Activated B cell treated with CpG ODN at 0.5 μM for 24 hours (primary cell): ENCODE measurements at places on chromosomes 11 and 22. TPM values are rescaled to one million over a fixed set of nuclear protein-coding genes. Genes with fewer than 3 reads are reported as not detected.
A peak's percentile ranks its signal among the peaks of the same experiment; 100 is the strongest.

DNA sequence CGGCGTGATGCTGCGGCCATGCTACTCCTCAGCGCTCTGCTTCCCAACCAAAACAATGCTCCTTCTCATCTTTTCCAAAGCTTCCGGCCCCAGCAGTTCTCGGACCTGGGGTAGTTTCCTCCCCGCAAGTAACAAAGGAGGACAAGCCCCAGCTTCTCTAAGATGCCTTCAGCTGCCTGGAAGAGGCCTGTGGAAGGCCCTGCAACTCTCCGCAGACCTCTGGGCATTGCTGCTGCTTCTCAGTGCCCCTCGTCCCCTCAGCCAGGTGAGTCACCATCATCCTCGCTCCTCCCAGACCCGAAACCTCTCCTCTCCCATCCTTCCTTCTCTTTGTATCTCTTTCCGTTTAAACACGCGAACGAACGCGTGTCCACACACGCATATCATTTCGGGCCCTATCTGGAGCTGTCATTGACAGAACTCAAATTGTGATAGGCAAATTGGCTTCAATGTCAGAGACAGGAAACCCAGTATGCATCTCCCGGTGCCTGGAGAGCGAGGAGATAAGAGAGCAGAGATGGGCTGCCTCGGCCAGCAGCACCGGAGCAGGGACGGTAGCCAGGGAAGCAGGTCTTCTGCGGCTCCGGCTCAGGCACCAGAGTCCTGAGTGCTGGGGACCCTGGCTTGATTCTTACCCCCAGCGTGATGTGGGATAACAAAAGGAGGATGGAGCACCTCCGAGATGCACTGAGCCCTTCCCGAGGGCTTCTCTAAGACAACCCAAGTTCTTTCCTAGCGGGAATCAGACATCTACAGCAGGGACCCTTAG, 22.0 kb upstream of the JAM3 start:
- peaks cover 2% of the 10 kb centered on the region for H3K4me1 ChIP-seq
- no peak overlapping the region for H3K27ac ChIP-seq
- no peak for DNase-seq
- H3K4me3 ChIP-seq = no peak overlapping the region
- H3K27me3 ChIP-seq = peaks cover 38% of the 10 kb centered on the region

MMP10 gene
- total RNA-seq = not detected in 2 replicates

- no peaks in the 10 kb centered on the region for H3K36me3 ChIP-seq
- no peaks in the 10 kb centered on the region for H3K4me1 ChIP-seq
- H3K27me3 ChIP-seq = peaks cover 3% of the 10 kb centered on the region
- H3K27ac ChIP-seq = no peak overlapping the region
- DNase-seq = no peak
- no peak overlapping the region for H3K4me3 ChIP-seq
Observed at GRCh38 chr11:78853521-78853920, 278.9 kb upstream of the NARS2 start.

- no peak for DNase-seq
- H3K4me3 ChIP-seq = no peak overlapping the region
- no peaks in the 10 kb centered on the region for H3K4me1 ChIP-seq
- no peaks in the 10 kb centered on the region for H3K36me3 ChIP-seq
- H3K27me3 ChIP-seq = peaks cover 8% of the 10 kb centered on the region
Observed at GRCh38 chr22:41366323-41367029, 15.3 kb upstream of the TEF start.

DNA sequence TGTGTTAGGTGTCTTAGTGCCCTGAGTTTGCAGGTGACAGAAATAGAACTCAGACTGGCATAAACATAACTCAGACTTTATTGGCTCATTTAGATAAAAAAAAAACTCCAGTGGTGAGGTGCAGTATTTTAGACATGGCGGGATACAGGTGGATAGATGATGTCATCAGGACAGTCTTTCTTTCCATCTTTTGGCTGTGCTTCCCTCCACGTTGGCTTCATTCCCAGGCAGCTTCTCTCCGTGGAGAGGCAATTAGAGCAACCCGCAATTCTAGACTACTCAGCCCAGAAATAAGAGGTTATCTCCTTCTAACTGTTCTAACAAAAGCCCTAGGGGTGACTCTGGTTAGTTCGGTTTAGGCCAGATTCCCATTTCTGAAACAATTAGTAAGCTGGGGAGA, 40.5 kb downstream of the NCAM1 start:
- H3K4me3 ChIP-seq = no peak overlapping the region
- DNase-seq = no peak
- H3K27me3 ChIP-seq = no peaks in the 10 kb centered on the region
- no peaks in the 10 kb centered on the region for H3K4me1 ChIP-seq
- H3K27ac ChIP-seq = no peak overlapping the region

GRCh38 chr11:38305682-38306081, 1707.6 kb upstream of the RAG2 start:
- DNase-seq = no peak
- H3K36me3 ChIP-seq = no peaks in the 10 kb centered on the region
- H3K4me1 ChIP-seq = no peaks in the 10 kb centered on the region
- no peaks in the 10 kb centered on the region for H3K27me3 ChIP-seq

- no peaks in the 10 kb centered on the region for H3K36me3 ChIP-seq
- no peak overlapping the region for H3K27ac ChIP-seq
- H3K4me3 ChIP-seq = no peak overlapping the region
- peaks cover 25% of the 10 kb centered on the region for H3K4me1 ChIP-seq
- no peaks in the 10 kb centered on the region for H3K27me3 ChIP-seq
- no peak for DNase-seq
Observed at GRCh38 chr11:35348898-35349687, 70.3 kb downstream of the SLC1A2 start.

GRCh38 chr22:44660051-44660830, 41.8 kb upstream of the PRR5 start:
- no peaks in the 10 kb centered on the region for H3K36me3 ChIP-seq
- no peak overlapping the region for H3K4me3 ChIP-seq
- peaks cover 3% of the 10 kb centered on the region for H3K27me3 ChIP-seq
- no peak overlapping the region for H3K27ac ChIP-seq
- DNase-seq = no peak
- H3K4me1 ChIP-seq = peaks cover 17% of the 10 kb centered on the region

RBX1 gene
- 78.6 and 78.9 TPM in 2 replicates for total RNA-seq

TEX12 gene
- not detected in 2 replicates for total RNA-seq

RIMBP3B gene
- total RNA-seq = 0.16 and 0.42 TPM in 2 replicates

- peaks cover 8% of the 10 kb centered on the region for H3K27me3 ChIP-seq
- no peaks in the 10 kb centered on the region for H3K36me3 ChIP-seq
- H3K27ac ChIP-seq = no peak overlapping the region
- no peak overlapping the region for H3K4me3 ChIP-seq
- H3K4me1 ChIP-seq = no peaks in the 10 kb centered on the region
Observed at GRCh38 chr11:70868341-70868885, 384.0 kb downstream of the SHANK2 start.

RFPL2 gene
- not detected in 2 replicates for total RNA-seq

DNA sequence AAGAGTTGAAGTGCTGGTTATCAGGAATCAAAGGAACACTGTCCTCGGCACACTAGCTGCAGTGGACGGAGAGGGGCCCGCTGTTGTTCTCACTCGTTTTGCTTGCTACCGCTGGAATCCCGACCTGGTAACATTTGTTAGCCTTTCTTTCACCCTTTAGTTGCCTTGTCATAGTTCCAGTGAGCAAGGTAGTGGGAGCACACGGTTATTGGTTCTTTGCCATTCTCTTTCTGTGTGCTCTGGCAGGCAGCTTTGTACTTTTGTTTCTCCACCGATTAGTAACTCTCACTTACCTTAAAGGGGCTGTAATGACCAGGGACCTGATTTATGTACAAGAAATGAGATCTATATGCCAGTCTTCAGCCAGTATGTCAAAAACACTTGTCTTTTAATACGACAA, 1.8 kb downstream of the DEPDC7 start:
- peaks cover 43% of the 10 kb centered on the region for H3K27me3 ChIP-seq
- no peak for DNase-seq
- no peaks in the 10 kb centered on the region for H3K36me3 ChIP-seq
- no peak overlapping the region for H3K4me3 ChIP-seq
- no peak overlapping the region for H3K27ac ChIP-seq

DNA sequence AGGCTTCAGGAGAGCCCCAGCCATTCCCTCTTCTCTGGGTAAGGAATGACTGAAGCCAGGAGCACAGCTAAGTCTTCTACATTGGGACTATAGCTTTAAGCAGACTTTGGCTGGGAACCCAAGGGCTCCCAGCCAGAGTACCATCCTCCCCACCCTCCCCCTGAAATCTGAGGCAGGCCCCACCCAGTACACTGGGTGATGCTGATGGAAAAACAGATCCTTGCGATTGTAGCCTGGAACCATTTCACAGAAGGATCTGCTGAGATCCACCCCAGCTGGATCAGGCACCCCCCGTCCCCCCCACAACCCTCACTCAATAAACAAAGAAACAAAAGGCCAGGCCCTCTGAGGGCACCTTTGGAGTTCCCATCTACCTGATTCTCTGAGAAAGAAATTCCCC, 39.8 kb downstream of the IL18BP start:
- no peak overlapping the region for H3K4me3 ChIP-seq
- DNase-seq = no peak
- H3K27ac ChIP-seq = no peak overlapping the region

- no peaks in the 10 kb centered on the region for H3K27me3 ChIP-seq
- H3K27ac ChIP-seq = no peak overlapping the region
- H3K4me3 ChIP-seq = no peak overlapping the region
Observed at GRCh38 chr11:85953491-85954143, 98.4 kb downstream of the CCDC83 start.

- no peaks in the 10 kb centered on the region for H3K36me3 ChIP-seq
- no peaks in the 10 kb centered on the region for H3K4me1 ChIP-seq
- DNase-seq = no peak
- no peak overlapping the region for H3K27ac ChIP-seq
- H3K27me3 ChIP-seq = peaks cover 23% of the 10 kb centered on the region
Observed at GRCh38 chr11:113549611-113550578, 74.7 kb upstream of the DRD2 start.

DNA sequence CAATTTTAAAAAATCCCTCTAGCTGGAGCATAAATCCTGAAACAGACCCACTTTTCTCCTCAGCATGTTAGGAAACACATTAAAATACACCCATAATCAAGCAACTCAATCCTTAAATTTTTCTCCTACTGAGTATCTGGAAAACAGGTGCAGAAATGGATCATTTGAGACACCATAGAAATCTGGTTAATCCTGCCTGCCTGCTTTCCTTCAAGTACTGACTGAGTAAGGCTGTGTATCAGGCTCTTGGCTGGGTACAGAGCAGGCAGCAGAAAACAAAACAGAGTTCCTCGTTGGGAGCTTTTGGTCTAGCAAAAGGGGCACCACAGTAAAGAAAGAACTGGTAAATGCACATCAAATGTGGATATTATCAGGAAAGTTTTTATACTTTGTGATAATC, 1.9 kb downstream of the KCNQ1OT1 start:
- no peak overlapping the region for H3K27ac ChIP-seq
- H3K4me3 ChIP-seq = peak overlapping the region; percentile 85
- peaks cover 13% of the 10 kb centered on the region for H3K36me3 ChIP-seq
- H3K27me3 ChIP-seq = no peaks in the 10 kb centered on the region
- no peak for DNase-seq
- H3K4me1 ChIP-seq = peaks cover 44% of the 10 kb centered on the region

LRRC75B gene
- total RNA-seq = 0.34 and 0.82 TPM in 2 replicates
